Stimulated activated CD4-positive, alpha-beta T cell treated with anti-CD3 and anti-CD28 coated beads, Interleukin-12 subunit alpha, Interleukin-12 subunit beta, amount 100 ng/mL, for 4 hours (primary cell): ENCODE measurements at places on chromosomes 3 and 15.

- no peak for DNase-seq
Measured at GRCh38 chr3:70824078-70824477, 511.6 kb upstream of the MDFIC2 start.

DNA sequence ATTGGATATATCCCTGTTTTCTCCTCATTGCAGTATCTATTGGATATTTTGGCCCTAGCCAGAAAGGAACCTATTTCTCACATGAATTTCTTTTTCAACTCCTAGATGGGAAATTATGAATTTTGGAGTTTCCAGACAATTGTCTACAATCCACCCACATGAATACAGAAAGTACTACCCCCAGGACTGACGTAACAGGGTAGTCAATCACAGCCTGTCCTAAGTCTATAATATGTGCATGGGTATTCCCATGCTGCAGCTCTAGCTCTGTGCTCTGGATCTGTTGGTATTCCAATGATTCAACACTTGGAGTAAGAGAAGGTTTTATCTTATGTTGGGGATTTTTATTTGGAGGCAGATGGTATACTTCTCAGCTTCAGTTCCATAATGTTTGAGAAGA is 393.1 kb upstream of the ARRDC4 start:
- no peak for DNase-seq

DNA sequence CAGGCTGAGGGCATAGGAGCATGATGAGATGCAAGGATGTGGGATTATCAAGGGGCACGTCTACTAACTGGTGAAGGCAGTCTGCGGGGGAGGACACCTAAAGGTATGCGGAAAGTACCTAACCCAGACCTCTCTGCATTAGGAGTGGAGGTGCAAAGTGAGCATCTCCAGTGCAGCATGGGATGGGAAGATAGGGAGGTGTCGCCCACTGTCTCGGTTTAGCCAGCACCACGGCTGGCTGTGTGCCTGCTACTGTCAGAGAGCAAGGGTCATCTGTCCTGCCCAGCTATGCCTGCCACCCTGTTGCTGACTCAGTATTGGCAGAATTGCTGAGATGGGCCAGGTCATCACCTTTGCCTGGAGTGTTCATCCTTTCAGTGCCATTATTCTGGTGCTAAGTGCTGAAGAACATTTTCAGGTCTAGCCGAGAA is 40.1 kb downstream of the OXNAD1 start:
- no peak for DNase-seq

DNA sequence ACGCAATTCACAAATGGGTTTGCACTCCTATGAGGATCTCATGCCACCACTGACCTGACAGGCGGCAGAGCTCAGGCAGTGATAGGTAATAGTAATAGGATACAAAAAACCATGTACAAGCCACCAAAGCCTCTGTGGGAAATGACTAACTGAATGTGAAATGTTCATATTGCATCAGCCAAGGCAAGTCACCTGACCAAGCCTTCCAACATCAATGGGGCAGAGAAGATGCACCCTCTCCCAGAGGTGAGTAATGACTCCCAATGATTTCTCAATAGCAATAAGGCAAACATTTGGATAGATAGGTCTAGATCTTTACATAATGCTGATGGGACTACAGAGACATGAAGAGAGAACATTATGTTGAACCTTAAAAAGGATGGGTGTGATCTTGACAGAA is 14.9 kb downstream of the CNTN3 start:
- no peak for DNase-seq

GRCh38 chr15:92645731-92646130 is 9.8 kb downstream of the FAM174B start:
- DNase-seq, result no peak

DNA sequence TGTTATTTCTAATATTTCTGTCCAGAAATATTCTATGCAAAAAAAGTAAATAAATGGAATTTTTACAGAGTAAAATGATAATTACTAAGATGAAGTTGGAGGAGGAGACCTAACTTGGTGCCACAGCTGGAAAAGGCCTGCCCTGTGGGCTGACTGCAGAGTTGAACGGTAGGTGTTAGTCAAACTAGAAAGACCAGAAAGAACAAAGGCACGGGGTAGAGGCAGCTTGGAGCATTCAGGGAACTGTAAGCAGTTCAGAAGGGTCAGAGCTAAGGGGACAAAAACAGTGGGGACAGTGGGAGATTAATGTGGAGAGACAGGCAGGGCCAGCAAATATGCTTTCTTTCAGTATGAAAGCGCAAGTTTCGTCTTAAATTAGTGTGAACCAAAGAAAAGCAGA is 39.3 kb upstream of the PTPRG start:
- no peak for DNase-seq

GRCh38 chr15:60371175-60372051 is 26.4 kb downstream of the ANXA2 start:
- DNase-seq, result no peak

DNA sequence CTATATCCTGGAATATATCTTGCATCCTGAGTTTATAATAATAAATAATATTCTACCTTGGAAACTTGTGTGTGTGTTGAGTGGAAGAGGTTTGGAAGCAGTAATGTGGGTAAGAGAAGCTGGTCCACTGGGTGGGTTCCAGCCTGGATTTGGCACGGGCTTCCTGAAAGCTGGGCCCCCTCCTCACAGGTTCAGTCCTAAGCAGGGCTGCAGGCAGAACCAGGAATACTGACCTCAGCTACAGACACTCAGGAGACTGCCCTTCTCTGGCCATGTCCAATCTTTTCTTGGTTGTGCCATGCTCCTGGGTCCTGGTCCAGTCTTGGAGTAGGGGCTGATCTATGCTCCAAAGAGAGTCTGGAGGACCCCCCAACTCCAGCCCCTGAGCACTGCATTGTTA is 4.5 kb downstream of the MYD88 start:
- DNase-seq, result no peak

GRCh38 chr3:61569856-61570580 is 8.6 kb downstream of the PTPRG start:
- DNase-seq, result no peak

DNA sequence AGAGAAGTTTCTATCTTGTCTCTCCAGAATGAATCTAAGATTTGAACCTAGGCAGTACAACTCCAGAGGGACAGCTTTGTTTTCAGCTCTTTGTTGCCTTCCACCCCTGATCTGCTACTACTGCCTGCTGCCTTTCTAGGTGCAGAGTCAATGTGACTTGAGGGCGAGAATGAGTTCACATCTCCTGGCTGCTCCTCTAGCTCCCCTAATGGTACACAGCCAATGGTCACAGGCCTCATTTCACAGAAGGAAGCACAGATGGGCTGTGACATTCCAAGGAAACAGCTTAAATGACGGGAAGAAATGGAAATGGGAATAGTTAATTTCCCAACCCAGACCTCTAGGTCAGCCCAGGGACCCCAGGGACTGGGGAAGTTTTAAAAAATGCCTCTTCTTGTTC is 32.4 kb downstream of the FAM43A start:
- DNase-seq, result no peak

GRCh38 chr15:81752546-81752942 is 293.3 kb downstream of the MEX3B start:
- DNase-seq, result no peak

- DNase-seq, result no peak
Measured at GRCh38 chr15:51227940-51228732, 110.3 kb downstream of the CYP19A1 start.

- no peak for DNase-seq
Measured at GRCh38 chr3:157438194-157438730, 1.6 kb downstream of the PTX3 start.

DNA sequence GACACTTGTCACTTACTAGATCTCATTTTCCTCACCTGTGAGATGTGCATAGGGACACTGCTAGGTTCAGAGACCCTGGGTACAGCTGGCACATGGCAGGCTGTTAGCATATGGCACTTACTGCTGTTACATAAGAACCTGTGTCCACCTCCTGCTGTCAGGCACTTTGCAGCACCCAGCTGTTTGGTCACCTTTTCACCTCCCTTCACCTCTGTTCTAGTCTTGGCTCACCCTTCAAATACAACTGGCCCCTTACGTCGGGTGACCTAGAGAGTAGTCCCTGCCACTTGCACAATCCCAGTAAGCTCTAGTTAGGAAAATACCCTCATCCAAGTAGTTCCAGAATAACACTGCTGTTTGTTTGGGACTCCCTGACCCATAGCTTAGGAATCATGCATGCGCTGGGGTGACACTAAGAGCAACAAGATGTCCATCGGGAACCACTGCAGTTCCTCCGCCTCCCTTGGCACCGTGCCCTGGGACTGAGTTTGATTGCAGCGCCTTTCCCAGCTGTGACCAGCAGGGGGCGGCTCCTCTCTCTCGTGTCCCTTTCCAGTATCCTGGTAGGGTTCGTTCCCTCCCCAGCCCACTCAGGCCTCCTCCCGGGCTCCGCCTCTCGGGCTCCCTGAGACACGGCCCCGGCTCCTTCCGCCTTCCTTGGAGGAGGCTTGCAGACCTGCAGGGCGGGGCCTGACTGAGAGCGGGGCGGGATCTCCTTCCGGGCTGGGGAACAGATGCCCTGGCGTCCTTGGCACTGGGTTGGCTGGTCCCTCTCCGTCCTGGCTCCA is 78.6 kb downstream of the ABHD5 start:
- peak; percentile 73 for DNase-seq

- peak; percentile 37 for DNase-seq
Measured at GRCh38 chr15:89090791-89091626, 2.8 kb downstream of the ABHD2 start.

GRCh38 chr3:12750658-12751071 is 8.4 kb downstream of the TMEM40 start:
- no peak for DNase-seq

DNA sequence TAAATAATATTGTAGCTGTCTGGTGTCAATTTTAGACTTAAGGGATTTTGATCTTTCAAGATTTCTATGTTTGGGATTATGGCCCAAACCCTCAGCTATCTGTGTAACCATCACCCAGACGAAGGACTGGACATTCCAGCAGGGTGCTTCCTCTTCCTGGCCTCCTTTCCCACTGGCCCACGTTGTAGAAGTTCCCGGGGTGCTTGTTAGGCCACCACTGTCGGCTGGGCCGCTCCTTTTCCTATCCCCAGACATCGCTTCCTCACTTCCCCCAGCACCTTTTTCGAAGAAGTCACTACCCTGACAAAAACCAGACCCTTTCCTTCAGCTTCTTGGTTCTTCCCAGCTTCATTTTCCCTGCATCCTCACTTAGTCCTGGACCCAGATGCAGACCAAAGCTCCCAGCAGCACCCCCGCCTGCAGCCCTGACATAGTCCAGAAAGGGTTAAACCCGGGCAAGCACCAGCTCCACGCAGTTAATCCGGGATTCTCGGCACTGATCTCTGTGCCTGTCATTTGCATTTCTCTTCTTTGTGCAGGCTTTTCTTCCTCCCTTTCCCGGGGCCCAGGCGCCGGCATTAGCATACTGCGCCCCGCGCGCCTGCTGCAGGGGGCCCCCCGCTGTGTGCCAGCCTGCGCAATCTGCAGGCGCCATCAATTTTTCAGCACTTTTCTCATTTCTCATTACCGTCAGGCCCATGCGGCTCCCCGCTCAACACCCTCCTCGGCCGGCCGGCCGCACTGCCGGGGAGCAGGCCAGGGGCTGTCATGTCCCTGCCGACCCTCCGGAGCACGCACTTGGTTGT is 90.6 kb downstream of the ZNF621 start:
- DNase-seq, result no peak

GRCh38 chr3:87997298-87997697 is 61.5 kb downstream of the CGGBP1 start:
- DNase-seq, result peak; percentile 4

DNA sequence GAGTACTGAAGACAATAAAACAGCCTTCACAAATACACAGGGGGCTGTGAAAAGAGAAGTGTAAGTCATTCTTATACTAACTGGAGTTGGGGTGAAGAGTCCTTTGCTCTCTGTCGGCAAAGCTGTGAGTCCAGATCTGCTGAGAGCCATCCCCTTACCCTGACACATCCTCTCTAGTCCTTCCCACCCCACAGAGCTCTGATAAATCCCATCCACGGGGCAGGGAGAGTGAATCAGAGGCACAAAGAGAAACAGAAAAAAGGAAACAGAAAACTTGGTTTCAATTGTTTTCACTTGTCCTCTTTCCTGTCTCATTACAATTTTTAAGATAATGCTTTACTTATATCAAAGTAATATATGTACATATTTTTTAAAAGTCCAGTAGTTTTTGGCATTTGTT is 18.2 kb upstream of the ZNF639 start:
- no peak for DNase-seq

- DNase-seq, result no peak
Measured at GRCh38 chr3:168654700-168655099, 559.0 kb upstream of the GOLIM4 start.

DNA sequence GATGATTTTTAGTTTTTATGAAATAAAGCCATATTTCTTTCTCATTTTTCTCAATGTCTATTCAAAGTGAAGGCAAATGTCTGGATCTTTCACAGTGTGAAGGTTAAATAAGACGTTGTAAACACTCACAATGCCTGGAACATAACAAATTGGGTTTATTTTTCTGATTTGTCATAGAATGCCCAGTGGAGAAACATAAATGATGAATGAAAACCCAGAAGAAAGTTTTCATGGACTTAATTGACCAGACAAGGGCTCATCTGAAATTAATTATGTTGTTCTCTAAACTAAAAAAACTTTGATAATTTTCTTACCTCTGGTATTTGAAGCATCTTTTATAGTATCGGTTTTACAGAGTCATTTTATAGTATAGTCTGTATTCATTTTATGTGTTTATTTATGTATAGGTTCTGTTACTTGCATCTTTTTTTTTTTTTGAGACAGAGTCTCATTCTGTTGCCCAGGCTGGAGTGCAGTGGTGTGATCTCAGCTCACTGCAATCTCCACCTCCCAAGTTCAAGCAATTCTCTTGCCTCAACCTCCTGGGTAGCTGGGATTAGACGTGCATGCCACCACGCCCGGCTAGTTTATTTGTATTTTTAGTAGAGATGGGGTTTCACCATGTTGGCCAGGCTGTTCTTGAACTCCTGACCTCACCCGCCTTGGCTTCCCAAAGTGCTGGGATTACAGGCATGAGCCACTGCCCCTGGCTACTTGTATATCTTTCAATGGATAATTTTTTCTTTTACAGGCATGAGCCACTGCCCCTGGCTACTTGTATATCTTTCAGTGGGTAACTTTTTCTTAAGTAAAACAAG is 15.1 kb upstream of the BNIP2 start:
- DNase-seq, result no peak

GRCh38 chr3:123602325-123602724 is 17.5 kb upstream of the HACD2 start:
- DNase-seq, result no peak

GRCh38 chr3:133479895-133480669 is 80.2 kb downstream of the BFSP2 start:
- DNase-seq, result no peak

- no peak for DNase-seq
Measured at GRCh38 chr3:105162448-105162847, 204.3 kb upstream of the ALCAM start.

- no peak for DNase-seq
Measured at GRCh38 chr15:68787609-68788263, 33.0 kb downstream of the ANP32A start.
